ENCODE measurements at places on chromosomes 12 and 14.

- no peak for DNase-seq
Observed at GRCh38 chr12:52235001-52235764, 2.1 kb downstream of the KRT7 start.

DNA sequence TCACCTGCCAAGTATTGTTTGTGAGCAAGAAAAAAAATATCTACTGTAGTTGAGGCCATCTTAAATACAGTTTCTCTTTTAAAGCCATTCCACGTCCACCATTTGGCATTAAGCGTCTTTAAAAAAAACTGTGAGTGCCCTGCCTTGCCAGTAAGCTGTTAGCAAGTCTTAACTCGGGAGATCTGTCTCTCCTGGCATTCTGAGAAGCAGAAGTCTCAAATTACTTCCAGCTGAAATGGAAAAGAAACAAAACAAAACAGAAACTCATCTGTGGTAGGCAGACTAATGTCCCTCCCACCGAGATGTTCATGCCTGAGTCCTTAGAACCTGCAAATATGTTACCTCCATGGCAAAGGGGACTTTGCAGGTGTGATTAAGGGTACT lies 126.2 kb downstream of the CRADD start:
- DNase-seq: peak; percentile 70

GRCh38 chr14:20503898-20504297 lies 1.4 kb upstream of the RNASE10 start:
- DNase-seq: no peak

DNA sequence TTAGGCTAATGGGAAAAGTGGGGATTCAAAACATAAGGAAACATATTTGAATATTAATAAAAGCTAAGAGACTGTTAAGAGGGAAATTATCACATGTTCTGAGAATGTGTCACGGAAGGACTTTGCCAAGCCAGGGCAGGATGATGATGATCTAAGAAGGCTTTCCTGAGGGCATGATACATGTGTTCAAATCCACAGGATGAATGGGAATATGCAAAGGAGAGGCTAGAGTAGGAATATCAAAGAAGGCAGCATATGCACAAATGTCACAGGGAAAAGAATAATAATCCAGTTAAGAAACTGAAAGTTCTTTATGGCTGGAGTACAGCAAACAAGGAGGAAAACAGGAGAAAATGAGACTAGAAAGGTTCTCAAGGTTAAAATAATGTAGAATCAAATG lies 107.0 kb downstream of the PTPRO start:
- no peak for DNase-seq

- no peak for DNase-seq
Observed at GRCh38 chr12:114735011-114735410, 51.0 kb upstream of the TBX3 start.

DNA sequence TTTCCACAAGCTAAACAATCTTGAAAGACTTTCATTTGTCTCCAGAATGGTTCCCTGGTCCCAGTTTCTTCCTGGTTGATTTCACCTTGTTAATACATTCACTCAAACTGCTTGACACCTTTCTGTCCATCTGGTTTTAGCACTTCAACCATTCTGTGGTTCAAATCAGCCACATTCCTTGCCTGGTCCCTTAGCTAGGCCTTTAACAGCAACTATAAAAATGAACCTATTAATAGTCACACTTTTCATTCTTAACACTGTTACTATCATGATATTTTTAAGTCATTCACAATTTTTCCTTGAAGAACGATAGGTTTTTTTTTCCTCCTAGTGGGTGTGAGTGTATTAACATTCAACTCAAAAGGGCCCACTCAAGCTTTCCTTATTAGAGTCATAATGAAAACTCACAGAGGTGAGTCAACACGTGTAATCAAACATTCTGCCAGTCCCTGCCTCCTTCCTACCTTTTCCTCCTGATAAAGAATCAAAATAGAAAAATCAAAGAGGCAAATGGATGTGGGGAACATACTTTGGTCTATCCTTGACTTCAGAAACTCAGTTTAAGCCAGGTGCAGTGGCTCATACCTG lies 34.4 kb upstream of the CCNT1 start:
- no peak for DNase-seq

DNA sequence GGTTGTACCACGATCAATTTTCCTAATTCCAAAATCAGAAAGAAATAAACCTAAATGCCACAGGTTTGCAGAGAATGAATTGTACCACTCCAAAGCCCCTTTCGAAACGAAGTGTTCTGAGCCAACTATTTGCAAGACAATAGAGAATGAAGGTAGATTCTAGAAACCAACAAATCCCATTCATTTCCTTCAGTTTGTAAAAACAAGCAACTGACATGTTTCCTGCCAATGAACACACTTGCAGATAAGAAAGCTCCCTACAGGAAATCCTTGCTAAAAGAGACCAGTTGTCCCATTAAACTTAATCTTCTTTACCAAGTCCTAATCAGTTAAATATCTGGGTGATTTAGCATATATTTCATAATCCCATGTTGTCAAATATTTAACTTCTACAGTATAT lies 198.4 kb upstream of the FOXN3 start:
- no peak for DNase-seq

DNA sequence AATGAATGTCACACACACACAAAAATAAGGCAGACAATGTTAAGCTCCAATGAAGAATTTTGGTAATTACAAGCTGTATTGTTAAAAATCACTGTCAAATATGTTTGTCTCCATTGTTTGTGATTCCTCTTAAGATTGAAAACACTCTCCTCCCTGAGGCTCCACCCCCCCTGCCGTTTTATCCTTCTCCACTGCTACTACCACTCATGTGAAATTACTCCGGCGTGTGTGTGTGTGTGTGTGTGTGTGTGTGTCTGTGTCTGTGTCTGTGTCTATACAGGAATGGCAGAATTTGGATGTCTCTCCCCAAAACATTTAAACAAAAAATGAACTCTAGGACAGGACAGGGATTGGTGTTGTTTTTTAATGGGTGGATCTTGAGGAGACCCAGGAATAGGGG lies 365.1 kb upstream of the DIO2 start:
- DNase-seq: no peak

DNA sequence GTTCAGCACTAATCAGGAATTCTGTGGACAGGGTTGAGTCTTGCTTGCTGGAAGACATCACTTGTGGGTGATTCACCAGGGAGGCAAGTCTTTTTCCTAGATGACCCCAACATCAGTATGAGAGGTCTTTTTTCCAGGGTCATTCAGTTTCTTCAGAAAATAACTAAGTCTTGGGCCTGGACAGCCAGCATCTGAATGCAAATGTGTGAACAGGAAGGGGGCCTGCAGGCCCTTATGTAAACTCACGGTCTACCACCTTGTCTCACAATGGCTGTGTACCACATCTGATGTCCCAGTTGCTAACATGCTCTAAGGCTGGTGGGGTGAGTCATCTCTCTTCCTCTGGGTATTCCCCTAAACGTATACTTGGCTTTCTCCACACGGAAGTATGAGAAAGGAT lies 79.2 kb downstream of the HECTD4 start:
- peak; percentile 46 for DNase-seq

DNA sequence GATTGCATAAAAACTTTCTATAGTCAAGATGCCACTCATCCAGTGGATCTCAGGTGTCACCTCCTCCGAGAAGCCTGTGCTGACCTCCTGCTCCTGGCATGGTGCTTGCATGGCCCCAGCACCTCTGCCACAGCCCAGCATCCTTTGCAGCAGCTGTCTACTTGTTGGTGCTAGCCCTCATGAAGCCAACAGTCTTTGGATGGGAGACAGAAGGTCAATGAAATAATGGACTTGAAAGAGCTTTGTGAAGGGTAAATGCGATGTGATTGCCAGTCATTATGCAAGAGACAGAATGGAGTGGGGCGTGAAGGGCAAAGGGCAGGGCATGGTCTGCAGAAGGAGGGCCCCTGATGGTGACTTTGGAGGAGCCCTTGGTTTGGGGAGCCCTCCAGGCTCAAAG lies 63.0 kb upstream of the CLMN start:
- no peak for DNase-seq

DNA sequence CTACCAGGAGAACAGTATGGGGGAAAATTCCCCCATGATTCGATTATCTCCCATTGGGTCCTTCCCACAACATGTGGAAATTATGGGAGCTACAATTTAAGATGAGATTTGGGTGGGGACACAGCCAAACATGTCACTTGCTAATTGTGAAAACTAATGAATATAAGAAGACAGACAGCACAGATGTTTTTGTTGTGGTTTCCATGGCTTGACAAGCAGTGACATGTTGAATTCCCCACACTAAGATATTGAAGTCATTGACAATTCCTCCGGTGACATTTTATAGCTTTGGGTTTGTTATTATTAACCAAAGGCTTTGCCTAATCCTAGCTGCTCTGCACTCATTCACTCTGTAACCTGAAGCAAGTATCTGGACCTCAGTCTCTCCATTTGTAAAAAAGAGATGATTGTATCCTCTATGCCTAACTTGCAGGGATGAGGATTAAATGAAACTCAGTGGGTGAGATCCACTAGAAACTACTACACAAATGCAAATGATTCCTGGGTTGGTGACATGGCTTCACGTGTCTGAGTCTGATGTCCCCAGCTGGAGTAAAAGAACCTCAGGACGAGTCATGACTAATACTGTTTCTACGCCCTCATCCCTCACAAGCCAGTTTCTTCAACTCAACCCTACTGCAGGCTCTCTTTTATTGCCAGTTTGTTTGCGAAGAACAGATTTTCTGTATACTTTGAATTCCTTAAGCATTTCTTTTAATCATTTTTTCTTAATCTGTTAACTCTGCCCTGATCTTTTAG lies 71.6 kb downstream of the ASCL1 start:
- DNase-seq: no peak

GRCh38 chr12:19671695-19672094 lies 232.4 kb downstream of the AEBP2 start:
- DNase-seq: no peak

- DNase-seq: peak; percentile 30
Observed at GRCh38 chr12:79635676-79636075, 55.1 kb downstream of the PAWR start.

DNA sequence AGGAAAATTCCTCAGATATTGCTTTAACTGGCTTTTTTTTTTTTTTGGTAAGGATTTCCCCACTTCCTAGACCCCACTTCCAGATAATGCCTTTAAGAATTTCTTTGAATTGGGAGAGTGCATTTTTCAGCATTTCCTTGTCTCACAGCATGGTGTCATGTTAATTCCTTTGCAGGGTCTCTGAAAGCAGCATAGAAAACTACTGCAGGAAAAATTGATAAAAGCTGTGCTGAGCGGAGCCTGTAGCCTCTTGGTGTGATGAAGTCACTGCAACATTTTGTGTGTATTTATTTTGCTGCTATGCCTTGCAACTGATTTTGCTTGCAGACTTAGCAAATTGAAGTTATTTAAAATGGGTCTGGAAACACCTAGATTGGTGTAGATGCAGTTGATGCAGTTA lies 2.7 kb downstream of the ANO4 start:
- no peak for DNase-seq

GRCh38 chr12:38983117-38983571 lies 77.8 kb upstream of the CPNE8 start:
- DNase-seq: no peak

DNA sequence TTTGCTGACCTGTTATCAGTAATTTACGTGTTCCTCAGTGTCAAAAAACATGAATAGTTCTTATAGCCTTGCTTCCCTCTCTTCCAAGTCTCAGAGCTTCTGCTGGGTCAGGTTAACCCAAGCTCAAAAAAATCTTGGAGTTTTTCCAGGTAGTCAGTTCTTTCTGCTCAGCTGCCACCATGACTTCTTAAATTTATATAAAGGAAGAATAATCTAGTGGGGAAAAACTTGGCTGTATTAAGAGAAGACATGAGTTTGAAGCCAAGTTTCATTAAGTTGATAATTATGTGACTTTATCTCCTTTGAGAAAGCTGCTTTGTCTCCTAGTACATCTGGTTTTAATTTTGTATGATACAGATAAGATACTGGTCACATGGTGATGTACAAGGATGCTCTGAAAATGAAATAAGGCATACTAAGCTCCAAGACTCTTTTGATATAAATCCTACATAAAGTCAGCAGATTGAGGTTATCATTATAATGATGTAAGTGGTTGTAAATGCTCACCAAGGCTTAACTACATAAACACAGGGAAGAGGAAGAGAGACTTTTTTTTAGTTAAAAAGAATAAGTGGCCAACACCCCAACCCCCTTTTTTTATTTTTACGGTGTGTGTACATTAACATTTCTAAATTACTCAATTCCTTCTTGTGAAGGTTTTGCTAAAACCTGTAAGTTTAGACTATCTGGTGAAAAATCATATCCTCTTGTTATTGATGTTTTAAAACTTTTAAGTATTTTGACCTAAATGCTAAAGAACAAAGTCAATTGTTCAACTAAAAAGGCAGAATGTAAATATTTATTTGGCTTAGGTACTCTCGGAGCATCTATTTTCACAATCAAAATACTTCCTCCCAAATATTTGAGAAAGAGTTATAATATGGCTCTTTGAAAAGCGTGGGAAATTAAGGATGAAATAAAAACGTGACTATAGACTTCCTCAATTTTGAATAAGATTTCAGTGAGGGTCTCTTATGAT lies 84.1 kb upstream of the SLC38A2 start:
- DNase-seq: no peak

- DNase-seq: no peak
Observed at GRCh38 chr12:94128280-94128679, 20.1 kb upstream of the PLXNC1 start.

DNA sequence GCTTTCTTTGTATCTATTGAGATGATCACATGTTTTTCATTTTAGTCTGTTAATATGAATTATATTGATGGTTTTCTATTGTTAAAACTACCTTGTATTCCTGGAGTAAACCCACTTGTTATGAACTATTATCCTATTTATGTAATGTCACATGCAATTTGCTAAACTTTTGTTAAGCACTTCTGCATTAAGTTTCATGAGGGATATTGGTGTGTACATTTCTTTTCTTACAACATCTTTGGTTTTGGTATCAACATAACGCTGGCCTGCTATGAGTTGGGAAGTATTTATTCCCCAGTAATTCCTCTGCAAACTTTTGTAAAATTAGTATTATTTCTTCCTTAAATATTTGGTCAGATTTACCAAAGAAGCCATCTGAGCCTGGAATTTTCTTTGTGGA lies 46.5 kb upstream of the AMIGO2 start:
- DNase-seq: no peak

DNA sequence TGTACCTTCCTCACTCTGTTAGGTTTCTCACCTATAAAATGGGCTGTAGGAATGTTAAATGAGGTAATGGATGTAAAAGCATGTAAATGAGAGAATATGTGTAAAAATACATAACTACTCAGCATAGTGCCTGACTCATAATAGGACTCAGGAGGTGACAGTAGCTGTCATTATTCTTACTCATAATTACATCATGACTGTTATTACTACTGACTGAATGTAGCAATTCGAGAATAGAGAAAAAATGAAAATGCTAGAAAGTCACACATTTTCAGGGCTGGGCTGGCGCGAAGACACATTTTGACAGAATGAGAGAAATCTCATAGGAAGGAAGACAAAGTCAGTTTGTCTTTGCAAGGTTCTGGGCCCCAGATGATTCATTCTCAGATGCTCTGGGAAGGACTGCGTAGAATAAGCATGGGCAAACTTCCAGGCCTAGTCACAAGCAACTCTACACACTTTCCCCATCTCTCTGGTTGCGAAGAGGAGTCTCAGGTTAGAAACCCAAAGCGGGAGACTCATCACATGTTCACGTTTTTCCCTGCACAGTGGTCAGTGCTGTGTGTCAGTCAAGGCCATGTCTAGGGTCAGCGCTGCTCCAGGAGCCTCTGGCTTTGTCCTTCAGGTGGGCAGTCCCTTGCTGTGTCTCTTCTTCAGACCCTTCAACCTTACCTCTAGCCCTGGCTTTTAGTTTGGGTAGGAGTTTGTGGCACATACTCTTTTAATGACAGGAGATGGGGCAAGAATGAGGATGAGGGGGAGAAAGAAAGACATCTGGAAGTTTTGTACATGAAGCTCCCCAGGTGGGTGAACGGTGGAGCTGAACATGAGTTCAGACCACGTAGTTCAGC lies 8.4 kb downstream of the GPRC5A start:
- DNase-seq: peak; percentile 66
